ENCODE measurements at places on chromosomes 7 and 10. TPM values are rescaled to one million over a fixed set of nuclear protein-coding genes. Genes with fewer than 3 reads are reported as not detected.

Gene GIMAP6
- 171 TPM for total RNA-seq

Gene CYP3A4
- not detected for total RNA-seq

Gene SLC16A9
- total RNA-seq, result 0.67 TPM

Gene HOGA1
- total RNA-seq, result 0.33 TPM

Gene SLC39A12
- total RNA-seq, result not detected

Gene NUTM2B
- 0.33 TPM for total RNA-seq

Gene RELN
- total RNA-seq, result 59.3 TPM

Gene FAM221A
- total RNA-seq, result 2.6 TPM

Gene ANKRD7
- 0.33 TPM for total RNA-seq

Gene INHBA
- 21.2 TPM for total RNA-seq

Gene SPDYE3
- not detected for total RNA-seq

Gene RAB19
- not detected for total RNA-seq

Gene CYP3A5
- total RNA-seq, result not detected

Gene MCU
- 32.7 TPM for total RNA-seq

Gene TRAPPC14
- 9.7 TPM for total RNA-seq

Gene CXCL12
- total RNA-seq, result 6.5 TPM

Gene CCDC3
- total RNA-seq, result under 0.01 TPM

Gene POM121
- 10.8 TPM for total RNA-seq

Gene SGCE
- 59.4 TPM for total RNA-seq

Gene NPY4R2
- total RNA-seq, result not detected

Gene CCDC146
- total RNA-seq, result 1.6 TPM

Gene AKR1B15
- total RNA-seq, result not detected

Gene SSC4D
- 0.38 TPM for total RNA-seq

Gene NPY
- not detected for total RNA-seq

Gene FZD8
- 36.8 TPM for total RNA-seq

Gene NPY4R
- total RNA-seq, result not detected

Gene SMKR1
- not detected for total RNA-seq

Gene LEP
- not detected for total RNA-seq

Gene DNAJC2
- 18.9 TPM for total RNA-seq

Data from vein endothelial cell (primary cell).